Lung microvascular endothelial cell (primary cell): ENCODE measurements at places on chromosomes 4 and X. TPM values are rescaled to one million over a fixed set of nuclear protein-coding genes. Genes with fewer than 3 reads are reported as not detected.

The GLRA3 gene
- total RNA-seq = not detected in 2 replicates

GRCh38 chr4:102945066-102945465 lies 74.4 kb downstream of the SLC9B1 start:
- DNase-seq = no peak

The CFAP99 gene
- not detected in 2 replicates for total RNA-seq

DNA sequence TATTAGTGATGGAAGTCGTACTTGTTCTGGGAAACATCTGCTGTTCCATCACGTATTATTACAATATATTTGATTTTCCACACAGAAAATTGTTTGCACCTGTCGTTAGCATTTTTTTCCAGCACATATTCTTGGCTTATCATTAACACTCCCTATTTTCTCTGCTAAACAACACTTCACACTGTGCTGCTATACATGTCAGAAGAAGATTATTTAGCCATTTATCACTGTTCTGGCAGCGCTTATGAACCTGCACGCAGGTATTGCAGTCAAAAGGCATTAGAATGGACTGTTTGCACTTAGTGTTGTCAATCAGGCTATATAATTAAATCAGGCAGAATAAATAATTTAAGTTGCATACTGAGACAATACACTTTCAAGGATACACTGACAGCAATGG lies 218.6 kb downstream of the CHM start:
- DNase-seq = no peak

DNA sequence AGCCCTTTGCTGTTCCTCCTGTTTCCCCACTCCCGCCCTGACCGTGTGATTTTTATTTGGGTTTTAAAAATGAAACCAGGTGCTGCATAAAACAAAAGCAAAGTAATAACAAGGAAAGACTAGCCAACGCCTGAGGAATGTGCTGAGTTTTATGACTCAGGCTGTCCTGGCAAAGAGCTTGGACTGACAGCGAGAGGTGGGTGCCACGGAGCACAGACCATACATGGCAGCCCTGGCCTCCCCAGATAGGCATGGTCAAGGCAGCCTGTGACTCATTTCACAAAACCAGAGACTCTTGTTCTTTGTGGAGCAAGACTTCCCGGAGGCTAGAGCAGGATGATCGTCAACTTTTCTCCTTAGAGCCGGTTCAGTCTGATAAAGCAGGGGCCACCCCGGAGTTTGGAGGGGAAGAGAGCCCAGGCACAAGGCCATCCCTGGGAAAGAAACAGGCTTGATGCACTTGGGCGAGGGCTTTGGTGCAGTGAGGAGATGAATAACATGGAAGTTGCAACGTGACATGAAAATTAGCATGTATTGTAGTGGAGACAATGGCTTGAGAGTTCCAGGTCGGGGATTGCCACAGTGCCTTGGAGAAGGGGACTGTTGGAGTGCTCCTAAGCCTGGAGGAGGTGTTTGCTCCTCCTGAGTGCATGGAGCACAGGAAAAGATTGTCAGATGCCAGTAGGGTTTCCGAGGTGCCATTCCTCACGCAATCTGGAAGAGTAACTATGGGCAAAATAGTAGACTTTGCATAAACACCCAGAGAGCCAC lies 54.8 kb downstream of the C4orf51 start:
- peak; percentile 96 for DNase-seq

The MAGIX gene
- total RNA-seq = 0.60 and 0.65 TPM in 2 replicates

DNA sequence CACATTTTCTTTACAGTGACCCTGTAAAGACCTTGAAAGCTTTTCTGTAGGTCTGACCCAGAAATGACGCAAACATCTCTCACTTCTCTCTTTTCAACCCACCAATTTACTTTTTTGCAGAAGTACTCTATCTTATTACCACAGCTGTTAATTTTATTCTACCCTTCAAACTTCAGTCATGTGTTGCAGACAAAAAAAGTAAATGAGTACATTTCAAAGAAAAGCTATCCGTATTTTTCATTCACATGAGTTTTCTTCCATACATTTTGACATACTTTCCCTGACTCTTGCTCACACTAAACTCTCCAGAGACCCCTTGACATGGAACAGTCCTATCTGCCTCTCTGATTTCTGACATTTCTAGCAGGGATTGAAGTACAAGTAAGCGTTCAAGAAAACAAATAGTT lies 51.7 kb downstream of the SLC7A11 start:
- DNase-seq = no peak

- DNase-seq = no peak
Measured at GRCh38 chr4:34676400-34676799, 1567.9 kb downstream of the ARAP2 start.

The BEND2 gene
- total RNA-seq = not detected in 2 replicates

DNA sequence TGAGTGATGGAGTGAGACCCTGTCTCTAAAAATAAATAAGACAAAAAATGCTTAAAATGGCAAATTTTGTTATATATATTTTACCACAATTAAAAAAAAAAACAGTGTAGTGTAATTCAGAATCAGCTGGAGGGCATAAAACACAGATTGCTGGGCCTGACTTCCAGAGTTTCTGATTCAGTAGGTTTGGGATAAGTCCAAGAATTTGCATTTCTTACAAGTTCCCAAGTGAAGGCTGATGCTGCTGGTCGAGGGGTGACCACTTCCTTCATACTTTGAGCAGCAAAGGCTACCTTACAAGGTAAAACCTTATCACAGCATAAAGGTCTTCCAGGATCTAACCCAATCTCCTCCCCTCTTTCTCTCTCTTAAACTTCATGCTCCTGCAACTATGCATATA lies 40.7 kb downstream of the KLHL8 start:
- no peak for DNase-seq

DNA sequence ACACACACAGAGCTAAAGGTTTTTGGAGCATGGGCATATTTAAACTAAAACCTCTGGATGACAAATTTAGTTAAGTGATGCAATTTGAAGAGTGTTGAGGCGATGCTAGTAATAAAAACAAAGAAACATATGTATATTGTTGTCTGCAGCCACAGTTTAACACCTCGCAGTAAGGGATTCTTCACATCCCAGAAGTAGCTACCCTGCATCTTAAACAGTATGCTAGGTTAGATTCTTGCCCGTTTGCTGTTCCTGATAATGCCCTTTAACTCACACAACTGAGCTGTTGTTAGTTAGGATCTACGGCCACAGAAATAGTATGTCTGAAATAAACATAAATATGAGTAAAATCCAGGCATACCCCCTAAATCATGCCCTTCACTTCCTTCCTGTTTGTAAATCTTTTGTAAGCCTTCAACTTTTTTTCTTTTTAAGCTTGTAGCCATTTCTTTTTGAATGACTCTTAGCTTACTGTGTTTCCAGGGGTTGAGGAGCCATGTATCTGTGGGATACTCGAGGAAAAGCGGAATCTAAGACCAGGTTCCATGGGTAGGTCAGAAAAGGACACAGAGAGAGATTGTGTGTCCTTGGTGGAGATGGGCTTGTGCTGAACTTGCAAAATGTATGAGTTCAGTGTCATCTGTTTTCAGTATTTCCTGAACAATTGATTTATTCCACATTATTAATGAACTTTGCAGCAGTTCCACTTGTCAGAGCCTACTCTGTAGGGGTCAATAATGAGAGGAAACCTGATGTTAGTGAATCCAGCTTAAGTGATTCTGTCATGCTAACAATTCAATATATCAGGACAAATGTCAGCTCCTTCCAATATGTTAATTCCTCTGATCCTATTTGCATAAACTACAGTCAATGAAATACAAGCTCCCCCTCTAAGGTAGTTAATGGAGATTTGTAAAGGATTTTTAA lies 349.6 kb downstream of the GPAT3 start:
- DNase-seq = no peak

DNA sequence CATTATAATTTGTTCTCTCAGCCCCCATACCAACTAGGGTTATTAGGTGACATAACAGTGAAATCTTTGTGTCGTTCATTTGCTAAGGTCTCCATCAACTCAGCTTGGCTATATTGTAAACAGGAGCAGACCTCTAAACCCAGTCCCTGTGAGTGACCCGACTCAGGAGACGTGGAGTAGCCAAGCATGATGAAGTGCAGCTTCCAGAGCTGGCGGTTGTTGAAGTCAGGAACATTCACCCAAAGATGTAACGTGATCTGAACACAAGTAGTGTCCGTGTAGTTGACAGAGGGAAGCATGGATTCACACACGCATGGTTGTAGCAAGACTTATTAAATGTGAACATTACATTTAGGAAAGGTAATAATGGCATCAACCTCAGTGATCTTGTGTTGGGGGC lies 102.3 kb downstream of the FAM193A start:
- no peak for DNase-seq

The FRMPD4 gene
- not detected in 2 replicates for total RNA-seq

DNA sequence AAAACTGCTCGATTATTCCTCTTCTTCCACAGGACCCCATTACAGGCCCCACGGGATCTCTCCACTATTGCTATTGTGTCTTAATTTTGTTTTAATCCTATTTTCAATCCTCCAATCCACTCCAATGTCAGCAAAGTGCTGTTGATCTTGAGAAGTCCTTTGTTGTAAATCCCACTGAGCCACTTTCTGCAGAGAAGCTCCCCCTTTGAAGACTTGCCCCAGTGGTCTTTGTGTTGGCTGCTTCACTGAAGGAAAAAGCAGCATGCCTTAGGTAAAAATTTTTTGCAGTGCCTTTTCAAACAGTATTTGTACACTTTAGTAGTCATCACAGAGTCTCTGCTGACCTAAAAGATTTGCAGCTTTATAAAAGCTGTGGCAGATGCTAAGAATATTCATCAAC lies 252.0 kb upstream of the SLC7A11 start:
- DNase-seq = no peak

GRCh38 chr4:38162240-38162784 lies 202.1 kb downstream of the PTTG2 start:
- peak; percentile 89 for DNase-seq

The ENPEP gene
- total RNA-seq = under 0.01 TPM in 1 of 2 replicates, not detected in the other

DNA sequence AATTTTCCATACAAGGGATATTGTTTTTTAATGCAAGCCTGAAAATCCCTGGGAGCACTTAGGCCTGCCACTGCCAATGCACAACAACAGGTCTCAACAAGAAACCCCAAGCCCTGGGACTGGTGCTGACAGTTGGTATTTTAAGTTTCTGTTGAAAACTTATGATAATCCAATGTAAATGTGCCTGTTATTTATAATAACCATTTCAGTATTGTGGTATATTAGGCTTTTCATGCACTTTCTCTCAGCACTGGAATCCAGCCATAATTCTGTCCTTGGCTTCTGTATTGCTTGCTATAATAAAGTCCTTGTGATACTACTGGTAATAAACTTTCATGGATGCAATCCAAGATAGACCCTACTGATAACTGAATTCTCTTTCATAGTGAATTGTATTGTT lies 218.9 kb downstream of the PCDH7 start:
- no peak for DNase-seq

DNA sequence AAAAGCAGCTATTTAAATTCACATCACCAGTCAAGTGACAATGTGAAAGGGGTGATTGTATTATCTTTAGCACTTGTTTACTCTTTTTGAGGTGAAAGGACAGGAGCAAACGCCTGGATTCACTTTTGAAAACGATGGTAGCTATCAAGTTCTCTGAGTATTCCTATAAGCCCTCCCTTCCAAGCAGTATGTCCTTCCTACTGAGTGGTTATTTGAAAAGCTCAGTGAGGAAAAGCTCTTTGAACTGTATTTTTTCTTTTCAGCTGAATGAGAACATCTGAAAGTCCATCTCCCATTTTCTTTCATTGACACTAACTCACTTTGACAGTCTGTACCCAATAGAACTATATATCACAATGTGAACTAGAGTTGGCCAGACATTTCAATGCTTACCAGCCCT lies 9.1 kb upstream of the CTSO start:
- no peak for DNase-seq

DNA sequence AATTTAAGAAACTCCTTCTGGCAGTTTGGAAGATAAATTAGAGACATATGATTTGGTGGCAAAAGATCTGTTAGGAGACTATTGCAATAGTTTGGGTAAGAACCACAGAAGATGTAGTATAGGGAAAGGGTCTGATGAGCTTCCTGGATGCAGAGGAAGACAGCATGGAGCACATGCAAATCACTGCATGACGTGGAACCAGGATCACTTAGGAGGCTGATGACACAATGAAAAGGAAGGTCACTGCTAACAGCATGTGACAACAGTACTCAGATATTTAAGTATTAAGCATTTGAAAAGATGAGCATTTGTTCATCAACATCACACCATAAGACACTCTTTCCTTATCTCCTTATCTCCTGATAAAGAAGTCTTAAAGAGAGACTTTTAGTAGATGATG lies 167.8 kb upstream of the LDB2 start:
- DNase-seq = no peak

The XAGE2 gene
- total RNA-seq = not detected in 2 replicates

DNA sequence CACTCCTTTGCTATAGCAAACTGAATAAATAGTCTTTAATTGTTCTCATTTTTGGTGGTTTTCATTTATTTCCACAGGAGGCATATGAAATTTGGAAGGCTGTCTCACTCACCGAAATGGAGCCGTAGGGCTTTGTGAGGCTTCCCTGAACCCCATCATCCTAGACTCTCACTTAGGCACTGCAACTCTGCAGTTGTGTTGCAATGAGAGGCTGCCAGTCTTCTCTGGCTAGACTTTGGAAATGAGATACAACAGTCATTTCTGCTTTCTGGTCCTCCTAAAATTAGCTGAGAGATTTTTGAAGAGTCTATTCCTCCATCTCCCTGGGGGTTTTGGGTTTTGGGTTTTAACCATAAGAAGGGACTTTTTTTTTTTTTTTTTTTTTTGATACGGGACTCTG lies 146.5 kb downstream of the SH3BGRL start:
- no peak for DNase-seq

- peak; percentile 31 for DNase-seq
Measured at GRCh38 chr4:84691170-84691691, 108.3 kb downstream of the CDS1 start.

GRCh38 chr4:93855926-93856325 lies 27.4 kb downstream of the ATOH1 start:
- DNase-seq = no peak

- DNase-seq = no peak
Measured at GRCh38 chr4:68288393-68288740, 42.9 kb upstream of the TMPRSS11B start.

DNA sequence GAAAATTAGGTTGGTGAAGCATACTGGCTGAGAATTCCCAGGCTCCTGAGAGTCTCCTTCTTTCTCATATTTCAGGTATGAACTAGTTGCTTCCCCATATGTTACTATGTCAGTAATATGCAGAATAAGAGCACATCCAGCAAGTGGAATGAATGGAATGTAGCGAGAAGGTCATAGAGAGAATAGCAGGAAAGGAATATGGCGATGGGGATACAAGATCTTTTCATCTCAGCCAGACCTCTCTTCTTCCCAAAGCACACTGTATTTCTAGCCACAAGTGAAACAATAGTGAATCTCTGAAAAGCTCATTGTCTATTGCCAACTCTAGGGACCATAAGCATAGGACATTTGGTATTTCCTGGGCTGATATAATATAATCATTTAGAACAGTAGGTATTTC lies 54.6 kb upstream of the MMAA start:
- peak; percentile 59 for DNase-seq
